ENCODE measurements at places on chromosomes 12 and 14.

- no peak for DNase-seq
These were observed 62.5 kb downstream of the CCDC88C start for GRCh38 chr14:91354979-91355685.

GRCh38 chr12:41636653-41637052 is 448.5 kb downstream of the PDZRN4 start:
- DNase-seq = no peak

GRCh38 chr14:23556700-23557440 is 799 bp downstream of the THTPA start:
- DNase-seq = no peak

DNA sequence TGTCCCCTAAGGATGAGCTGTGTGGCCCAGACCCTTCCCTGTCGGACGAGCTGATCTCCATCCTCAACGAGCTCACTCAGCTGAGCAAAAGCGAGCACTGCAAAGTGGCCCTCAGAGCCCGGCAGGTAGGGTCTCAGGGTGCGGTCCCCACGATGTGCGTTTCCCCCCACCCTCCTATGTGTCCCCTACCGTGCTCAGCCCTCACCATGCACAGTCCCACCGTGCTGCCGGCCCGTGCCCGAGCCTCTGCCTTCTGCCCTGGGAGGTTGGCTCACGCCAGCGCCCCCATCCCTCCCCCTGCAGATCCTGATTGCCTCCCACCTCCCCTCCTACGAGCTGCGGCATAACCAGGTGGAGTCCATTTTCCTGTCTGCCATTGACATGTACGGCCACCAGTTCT is 86.6 kb downstream of the FOXN4 start:
- DNase-seq = no peak

- DNase-seq = no peak
These were observed 384.6 kb downstream of the APAF1 start for GRCh38 chr12:99029511-99030271.

DNA sequence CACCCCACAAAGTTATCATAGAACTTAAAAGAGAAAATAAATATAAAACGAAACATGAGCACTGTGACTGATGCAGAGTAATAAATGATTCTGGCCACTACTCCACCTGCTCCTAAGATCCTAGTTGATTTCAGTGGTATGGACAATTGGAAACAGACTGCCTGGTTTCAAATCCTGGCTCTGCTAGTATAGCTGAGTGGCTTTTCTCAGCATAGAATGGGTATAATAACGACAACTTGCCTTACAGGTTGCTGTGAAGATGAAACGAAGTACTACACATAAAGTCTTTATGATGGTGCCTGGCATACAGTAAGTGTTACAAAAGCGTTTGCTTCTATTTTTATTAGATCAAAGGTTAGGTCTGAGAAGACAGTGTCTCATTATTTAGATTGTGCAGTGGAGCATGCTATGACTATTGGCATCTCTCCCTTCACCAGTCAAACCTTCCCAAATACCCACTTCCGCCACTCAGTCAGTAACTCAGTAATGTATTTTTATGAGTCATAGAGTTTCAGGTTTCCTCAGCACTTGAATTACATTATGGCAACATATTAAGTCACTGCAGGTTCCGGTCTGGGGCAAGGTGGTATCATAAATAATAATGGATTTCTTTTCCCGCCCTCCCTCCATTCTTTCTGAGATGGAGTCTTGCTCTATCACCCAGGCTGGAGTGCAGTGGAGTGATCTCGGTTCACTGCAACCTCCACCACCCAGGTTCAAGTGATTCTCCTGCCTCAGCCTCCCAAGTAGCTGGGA is 29.7 kb upstream of the NR2C1 start:
- no peak for DNase-seq

GRCh38 chr12:10740182-10740581 is 17.1 kb upstream of the YBX3 start:
- DNase-seq = no peak

GRCh38 chr14:92099802-92100201 is 6.6 kb downstream of the ATXN3 start:
- no peak for DNase-seq

DNA sequence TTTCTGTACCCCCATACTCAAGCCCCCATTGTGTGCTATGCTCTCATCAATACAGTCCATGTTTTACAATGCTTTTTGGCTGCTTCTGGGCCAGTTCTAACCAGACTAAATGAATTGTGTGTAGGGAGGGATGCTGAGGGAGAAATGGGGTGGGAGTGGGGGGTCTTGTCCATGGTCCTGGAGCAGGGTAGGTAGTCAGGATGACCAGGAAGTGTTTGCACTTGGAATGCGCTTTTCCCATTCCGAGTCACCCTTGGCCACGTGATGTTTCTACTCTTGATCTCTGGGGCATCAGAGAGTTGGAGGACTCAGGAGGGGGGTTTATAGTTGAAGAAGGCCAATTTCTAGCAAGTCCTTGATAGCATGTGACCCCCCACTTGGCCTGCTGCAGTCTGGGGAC is 1.2 kb upstream of the SMIM41 start:
- no peak for DNase-seq

DNA sequence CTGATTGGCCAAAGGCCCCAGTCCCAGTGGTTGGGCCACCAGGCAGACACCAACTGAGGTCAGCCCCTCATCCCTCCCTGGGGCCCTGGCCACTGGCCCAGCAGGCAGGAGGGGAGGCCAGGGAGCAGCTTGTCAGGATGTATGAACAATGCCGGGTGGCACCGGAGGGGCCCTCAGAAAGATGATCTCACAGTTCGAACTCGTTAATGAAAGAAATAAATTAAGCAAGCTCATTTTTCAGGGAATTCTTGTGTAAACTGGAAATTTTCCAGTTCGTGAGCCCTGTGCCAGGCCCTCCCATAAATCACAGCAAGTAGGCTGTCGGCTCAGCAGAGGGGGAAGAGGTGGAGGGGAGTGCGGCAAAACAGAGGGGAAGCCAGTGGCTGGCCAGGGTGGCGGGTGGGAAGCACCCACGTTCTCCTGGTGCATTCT is 177.0 kb upstream of the VASH1 start:
- no peak for DNase-seq

DNA sequence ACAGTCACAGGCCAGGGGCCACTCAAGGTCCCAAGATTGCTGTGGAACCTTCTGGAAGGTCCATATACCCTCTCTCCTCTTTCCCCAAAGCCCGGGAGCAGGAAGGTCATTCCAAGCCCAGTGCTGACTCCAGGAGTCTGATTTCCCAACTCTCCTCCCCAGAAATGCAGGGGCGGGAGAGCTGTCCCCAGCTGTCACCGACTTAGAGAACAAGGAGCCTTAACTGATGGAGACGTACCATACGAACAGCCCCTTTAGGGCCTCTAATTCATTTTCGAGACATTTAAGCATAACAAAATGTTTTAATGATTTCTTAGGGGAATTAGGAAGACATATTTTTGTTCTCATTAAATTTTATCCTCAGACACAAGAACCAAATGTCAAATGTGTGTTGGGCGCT is 99.2 kb downstream of the PHETA1 start:
- DNase-seq = no peak

DNA sequence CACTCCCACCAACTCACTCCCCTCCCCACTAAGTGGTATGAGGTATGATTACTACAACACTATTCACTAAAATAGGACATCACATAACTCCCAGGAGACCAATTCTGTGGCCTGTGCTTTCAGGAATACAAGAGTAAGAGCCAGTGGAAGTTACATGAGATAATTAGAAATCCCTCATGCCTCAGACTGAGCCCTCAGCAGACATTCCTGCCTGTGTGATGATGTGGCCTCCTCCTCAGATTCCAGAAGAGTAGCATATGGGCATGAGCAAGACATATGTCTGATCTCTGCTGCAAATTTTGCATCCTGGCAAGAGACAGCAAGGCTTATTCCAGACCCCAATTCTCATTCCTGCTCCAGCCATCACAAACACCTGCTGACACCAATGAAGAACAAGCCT is 46.0 kb upstream of the BMP4 start:
- no peak for DNase-seq

DNA sequence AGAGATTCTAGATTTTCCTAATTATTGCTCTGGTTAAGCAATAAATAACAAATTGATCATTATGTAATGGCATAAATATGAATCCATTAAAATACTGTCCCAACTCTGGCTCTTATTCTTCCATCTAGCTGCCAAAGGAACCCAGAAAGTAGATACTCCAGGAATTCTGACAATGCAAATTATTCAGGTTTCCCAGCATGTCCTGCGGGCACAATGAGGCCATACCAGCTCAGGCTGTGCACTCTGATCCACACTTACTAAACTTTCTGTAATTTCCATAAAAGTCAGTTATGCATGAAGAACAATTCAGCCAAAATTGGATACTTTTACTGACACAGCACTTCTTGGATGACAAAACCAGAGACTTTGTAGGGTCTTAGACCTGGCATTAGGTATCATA is 576.3 kb downstream of the KCNH5 start:
- DNase-seq = no peak

DNA sequence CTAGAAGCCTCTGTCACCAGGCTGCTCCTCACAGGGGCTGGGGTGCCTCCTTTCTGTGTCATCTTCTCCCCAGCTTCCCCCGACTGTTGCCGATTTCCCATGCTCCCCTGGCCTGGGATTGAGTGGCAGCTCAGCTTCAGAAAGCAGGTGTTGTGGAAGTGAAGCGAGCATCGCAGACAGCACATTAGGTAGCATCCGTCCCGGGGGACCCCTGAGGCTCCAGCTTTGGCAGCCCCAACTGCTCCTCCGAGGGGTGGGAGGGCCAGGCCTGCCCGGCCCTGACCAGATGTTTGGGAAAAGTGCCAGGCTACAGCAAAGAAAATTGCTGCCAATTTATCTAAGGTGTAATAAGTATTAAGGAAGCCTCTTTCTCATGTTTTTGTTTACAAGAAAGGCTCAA is 1045.6 kb downstream of the BCL11B start:
- DNase-seq = no peak

DNA sequence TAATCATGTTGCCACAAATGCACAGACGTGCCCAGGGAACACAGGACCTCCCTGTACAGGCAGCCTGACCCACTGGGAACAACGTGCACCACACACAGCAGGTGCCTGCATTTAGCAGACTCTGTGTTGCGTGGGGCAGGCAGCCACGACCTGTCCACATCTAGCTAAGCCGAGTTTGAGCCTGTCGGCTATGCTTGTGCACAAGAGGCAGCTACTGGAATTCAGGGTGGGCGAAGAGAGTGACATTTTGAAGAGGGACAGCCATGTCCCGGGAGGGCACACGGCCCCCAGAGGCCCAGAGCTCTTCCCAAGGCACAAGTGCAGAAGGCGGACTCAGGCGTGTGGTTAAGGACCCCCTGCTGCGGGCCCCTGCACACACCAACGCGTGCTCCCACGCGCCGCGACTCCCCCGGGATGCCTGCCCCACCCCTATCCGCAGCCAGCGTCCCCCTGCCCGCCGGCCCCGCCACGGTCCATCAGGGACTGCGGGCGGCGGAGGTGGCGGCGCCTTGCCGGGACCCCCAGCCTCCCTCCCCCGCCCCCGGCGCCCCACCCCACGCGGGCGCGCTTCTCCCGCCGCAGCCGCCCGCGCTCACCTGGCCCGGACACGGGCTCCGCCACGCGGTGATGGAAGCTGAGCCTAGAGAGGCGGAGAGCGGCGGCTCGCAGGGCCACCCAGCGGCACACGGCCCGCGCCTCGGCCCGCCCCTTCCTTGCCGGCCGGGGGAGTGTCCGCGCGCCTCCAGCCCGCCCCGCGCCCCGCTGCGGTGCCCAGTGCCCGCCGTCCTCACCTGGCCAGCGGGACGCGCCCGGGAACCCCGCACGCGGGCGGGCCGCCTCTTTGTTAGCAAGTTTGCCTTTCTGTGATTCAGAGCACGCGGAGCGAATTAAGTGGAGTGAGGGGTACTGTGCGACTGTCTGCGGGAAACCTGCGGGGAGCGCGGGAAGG is 125.3 kb upstream of the PRMT8 start:
- no peak for DNase-seq

GRCh38 chr12:119417440-119417839 is 82.9 kb downstream of the CCDC60 start:
- DNase-seq = no peak

DNA sequence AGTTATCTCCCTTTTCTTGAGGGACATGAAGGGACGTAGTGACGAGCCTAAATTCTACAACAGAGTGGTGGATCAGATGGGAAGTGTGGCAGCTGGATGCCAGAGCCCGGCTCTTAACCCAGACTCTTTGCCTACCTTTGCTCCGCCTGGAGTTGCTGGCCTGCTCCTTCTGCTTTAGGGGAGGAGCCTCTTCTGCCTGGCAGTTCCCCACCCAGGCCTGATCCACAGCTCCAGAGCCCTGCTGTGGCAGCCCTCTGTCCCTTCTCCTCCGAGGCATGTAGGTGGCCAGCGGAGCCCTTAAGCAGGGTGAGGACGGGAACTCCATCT is 2.3 kb upstream of the PRPH start:
- DNase-seq = no peak

- DNase-seq = no peak
These were observed 122.1 kb downstream of the PRKD1 start for GRCh38 chr14:29805415-29806123.

- no peak for DNase-seq
These were observed 20.8 kb downstream of the VRK1 start for GRCh38 chr14:96817750-96818666.

GRCh38 chr14:61532123-61532505 is 163.2 kb upstream of the HIF1A start:
- DNase-seq = no peak

DNA sequence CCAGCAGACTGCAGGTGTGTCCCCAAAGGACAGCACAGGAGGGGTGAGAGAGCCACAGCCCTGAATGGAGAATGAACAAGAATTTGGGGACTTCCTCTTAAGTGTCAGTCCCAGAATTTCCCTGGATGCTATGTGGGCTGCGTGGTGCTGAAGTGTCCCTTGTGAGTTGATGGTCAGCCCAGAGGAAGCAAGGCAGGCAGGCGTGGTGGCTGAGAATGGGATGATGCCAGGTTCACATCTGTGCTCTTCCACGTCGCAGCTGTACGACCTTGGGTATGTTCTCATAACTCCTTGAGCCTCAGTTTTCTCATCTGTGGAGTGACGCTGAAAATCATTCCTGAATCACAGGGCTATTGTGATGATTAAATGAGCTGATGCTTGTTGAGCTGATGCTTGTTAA is 62.1 kb upstream of the GPATCH2L start:
- DNase-seq = no peak

DNA sequence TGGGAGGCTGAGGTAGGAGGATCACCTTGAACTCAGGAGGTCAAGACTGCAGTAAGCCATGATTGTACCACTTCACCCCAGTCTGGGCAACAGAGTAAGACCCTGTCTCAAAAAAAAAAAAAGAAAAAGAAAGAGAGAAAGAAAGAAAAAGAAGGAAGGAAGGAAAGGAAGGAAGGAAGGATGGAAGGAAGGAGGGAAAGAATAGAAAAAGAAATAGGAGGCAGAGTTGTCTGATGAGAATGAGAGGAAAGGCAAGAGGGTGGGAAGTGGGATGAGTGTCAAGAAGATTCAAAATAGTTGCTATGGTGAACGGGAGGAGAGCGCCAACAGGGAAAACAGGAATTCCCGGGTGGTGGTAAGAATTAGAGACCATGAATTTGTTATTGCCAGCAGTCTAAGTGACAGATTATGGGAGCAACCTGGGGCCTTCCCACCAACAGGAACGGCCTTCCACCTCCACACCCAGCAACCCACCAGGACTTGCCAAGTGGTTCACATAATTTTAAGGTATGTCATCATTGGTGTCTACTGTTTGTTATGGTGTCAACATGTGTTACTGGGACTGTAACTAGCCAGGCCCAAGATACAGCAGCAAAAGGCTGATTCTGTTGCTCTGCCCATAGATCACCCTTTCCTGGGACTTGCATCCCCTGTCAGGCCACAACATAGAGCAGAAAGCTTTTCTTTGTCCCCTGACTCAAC is 36.1 kb upstream of the C12orf76 start:
- no peak for DNase-seq

Data from stimulated activated CD8-positive, alpha-beta memory T cell treated with anti-CD3 and anti-CD28 coated beads, Interleukin-7, amount 100 ng/mL, for 1 hour (primary cell).